ENCODE measurements at places on chromosomes 1 and 21.

GRCh38 chr1:84620720-84621313, 46.6 kb upstream of the CTBS start:
- DNase-seq, result peak; percentile 73

- DNase-seq, result no peak
These were observed 48.3 kb downstream of the LRRC8C start for GRCh38 chr1:89681045-89681729.

DNA sequence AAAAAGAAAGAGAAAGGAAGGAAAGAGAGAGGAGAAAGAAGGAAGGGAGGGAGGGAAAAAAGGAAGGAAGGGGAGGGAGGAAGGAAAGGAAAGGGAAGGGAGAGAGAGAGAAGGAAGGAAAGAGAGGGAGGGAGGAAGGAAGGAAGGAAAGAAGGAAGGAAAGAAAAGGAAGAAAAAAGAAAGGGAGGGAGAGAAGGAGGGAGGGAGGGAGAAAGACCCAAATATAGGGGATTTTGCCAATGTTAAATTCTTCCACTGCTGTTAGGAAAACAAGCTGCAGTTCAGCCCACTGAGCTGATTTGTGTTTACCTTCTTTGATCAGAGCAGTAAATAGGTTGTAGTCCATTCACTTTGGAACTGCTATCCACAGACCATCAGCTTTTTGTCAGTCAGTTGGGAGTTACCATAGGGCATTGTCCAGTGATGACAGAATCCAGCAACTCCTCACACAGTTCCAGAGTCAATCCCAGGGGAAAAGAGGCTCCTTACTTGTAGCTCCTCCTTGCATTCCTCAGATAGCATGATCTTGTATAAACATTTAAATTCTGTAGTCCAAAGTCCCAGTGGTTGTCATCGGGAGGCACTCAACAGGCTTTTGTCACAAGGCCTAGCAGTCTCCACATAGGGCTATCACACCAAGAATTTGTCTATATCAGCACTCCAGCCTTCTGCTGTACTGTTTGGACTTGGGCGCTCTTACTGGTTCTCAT, 13.5 kb upstream of the PPP1R8 start:
- no peak for DNase-seq

- DNase-seq, result no peak
These were observed 117.7 kb upstream of the SGIP1 start for GRCh38 chr1:66416295-66416694.
